Ureter (tissue), 1 donor: ENCODE measurements at places on chromosomes 6 and 20.

DNA sequence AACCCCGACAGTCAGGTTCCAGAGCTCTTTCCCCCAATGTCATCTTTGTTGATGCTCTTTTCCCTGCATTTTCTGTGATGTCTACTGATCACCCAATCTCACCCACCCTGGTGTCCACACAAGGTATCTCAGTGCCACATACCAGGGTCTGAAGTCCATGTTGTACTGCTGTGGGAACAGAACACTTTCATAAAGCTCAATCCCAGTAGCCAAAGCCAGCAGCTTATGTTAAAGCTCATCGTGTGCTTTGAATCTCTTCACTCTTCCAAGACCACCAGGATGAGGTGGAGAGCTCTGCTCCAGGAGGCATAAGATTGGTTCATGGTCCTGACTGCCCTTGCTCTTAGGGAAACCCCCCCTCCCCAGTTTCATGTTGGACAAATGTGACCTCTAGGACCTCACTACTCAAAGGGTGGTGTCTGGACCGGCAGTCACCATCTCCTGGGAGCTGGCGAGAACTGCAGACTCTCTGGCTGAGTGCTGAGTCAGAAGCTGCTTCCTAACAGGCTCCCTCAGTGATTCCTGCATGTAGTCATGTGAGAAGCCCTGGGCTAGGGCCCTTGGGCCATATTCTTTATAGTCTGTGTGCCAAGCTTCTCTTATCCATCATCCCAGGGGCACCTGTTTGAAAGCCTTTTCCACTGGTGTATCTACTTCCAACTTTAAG, 13.4 kb upstream of the CPNE5 start:
- DNase-seq = no peak

DNA sequence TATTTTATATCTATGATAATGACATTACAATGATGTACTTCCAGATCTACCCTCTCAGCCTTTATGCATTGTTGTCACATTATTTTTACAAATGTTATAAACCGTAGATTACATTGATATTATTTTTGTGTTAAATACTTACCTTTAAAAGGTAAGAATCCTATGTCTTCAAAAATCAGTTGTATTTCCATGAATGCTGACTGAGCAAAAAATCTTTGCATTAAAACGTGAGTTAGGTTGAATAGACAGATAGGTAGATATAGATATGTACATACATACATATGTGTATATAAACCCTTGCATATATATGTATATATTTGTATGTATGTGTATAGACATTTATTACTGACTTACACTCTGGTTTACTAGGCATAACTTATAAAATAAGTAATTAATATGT, 558.2 kb downstream of the CDH26 start:
- DNase-seq = no peak

DNA sequence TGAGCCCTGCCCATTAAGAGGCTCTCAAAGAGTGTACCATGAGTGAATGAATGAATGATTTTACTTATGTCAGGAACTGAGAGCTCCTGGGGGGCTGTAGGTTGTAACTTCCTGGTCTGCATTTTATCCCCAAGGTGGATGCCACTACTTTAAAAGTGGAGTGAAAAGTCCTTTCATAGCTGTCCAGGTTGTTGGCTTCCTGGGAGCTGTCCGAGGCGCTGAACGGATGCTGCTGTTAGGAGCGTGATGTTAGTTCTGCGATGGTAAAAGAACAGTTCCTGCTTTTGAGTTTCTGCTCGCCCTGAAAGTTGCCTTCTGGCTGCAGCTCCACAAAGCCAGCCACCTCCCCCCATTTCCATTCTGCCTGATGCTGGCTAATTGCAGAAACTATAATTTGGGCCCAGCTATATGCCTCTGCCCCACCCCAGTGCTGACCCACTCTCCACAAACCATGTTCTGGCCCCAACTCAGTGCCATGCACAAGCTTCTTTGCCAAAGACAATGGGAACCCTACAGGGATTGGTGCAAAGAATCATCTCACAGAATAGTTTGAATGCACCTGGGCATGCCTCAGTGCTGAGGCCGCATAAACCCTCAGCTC, 330.9 kb upstream of the CDH4 start:
- DNase-seq = no peak

DNA sequence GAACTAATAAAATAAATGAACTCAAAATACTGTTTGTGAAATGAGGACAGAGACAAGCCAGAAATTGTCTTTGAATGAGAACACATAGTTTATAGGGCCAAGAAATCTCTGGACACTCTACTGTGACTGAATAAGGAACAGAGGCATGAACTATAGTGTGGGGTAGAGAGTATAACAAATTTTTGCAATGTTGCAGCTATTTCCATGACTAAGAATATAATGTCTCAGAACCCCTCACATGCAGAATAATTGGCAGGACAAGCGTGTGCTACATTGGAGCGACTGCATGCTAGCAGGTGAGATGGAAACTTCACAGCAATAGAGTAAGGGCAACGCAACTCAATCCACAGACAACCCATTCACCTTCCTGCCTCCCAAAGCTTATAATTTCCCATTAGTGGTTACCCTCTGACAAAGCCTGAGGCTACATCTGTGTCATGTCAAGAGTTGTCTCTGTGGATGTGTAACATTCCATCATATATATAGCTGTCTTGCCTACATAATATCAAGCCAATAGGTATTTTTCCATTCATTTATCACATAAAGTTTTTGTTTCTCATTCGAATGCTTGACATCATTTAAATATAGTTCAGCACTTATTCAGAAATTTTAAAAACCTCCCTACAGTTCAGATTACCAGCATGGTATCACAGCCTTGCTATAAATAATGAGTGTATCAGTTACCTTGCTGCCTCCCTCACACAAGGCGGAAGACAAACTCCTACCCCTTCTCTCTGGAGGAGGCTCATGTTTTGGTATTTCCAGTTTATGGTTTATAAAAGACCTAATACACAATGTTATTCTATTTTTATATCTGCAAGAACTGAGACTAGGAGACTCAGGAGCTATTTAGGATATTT, 47.9 kb upstream of the ECHDC1 start:
- no peak for DNase-seq

GRCh38 chr6:44229376-44230033, 6.1 kb downstream of the SLC29A1 start:
- no peak for DNase-seq

DNA sequence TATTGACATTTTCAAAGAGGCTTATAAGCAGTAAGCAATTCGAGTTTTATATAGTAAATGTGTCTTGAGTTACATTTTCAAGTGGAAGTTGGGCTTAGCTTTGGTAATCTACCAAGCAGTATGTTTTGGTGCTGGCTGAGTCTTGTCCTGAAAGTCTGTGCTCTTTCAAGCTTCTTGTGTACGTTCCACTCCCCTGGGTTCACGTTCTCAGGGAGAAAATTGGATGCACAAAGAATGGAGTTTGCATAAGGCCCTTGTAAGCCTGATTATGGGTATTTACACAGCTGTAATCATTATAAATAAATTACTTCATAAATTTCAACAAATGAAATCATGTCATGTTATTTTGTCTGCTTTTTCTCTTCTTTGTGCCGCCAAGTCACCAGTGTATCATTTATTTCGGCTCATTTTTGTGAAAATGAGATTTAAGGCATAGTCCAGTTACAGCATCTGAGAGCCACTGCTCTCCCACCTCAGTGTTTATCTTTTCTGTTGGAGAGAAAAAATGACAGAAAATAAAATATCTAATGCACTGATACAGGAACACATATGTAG, 262.5 kb downstream of the BTBD3 start:
- no peak for DNase-seq

DNA sequence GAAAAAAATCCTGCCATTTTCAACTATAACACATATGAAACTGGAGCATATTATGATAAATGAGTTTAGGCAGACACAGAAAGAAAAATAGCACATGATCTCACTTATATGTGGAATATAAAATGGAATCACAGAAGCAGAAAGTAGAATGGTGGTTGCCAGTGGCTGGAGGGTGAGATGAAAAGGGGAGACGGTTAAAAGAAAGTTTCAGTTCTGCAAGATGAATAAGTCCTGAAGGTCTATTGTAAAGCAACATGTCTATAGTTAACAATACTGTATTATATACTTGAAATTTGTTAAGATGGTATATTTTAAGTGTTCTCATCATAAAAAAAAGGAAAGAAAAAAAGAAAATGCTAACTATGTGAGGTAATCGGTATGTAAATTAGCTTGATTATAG, 503.9 kb downstream of the EPHA7 start:
- DNase-seq = no peak

DNA sequence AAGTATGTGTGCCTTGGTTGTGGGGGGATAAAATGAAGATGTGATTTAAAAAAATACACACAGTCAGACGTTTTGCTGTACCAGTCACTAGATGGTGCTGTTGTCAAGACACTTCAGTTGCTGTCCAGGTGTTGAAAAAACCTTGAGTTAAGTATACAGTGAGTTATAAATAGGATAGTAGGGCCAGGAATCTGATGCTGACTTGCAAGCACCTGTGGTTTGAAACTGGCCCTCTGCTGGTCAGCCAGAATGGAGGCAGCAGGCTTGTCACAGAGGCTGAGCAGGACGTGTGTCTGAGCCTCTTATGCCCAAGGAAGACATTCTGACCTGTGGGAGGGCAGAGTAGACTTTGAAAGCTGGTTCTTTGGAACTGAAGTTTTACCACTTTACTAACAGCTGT, 27.8 kb downstream of the RNF8 start:
- no peak for DNase-seq

GRCh38 chr6:29685718-29686326, 4.9 kb upstream of the ZFP57 start:
- DNase-seq = no peak

DNA sequence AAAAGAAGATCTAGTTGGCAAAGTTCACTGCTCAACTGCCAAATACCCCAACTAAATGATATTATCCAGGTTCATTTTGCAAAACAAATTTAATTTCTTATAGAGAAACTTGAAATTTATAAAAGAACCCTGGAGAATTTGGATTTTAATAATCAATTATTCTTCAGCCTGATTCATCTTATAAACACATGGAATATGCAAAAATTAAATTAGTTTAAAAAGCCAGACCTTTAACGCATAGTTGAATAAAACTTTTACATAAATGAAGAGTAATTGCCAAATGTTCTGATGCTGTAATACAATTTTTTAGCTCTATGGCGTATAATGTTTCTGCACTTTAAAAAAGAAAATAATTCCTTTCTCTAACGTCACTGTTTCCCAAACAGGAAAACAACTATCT, 33.2 kb upstream of the ANKRD60 start:
- DNase-seq = no peak

DNA sequence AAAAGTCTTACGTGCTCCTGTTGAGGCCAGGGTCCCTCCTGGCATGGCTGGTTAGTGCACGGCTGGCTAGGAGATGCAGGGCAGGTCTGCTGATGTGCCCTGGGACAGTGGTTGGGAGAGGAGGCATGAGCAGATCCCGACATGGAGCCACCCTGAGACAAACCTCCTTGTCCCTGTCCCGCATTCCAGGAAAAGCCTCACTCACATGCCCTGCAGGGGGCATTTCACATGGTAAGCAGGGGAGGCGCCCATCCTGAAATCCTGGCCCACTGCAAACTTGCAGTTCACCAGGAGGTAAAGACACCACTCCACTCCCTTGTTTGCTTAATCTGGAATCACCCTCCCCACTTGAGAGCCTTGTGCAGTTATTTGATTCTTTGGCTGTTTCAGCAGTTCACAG, 116.7 kb upstream of the SLC24A3 start:
- DNase-seq = no peak

- no peak for DNase-seq
Observed at GRCh38 chr6:40135491-40136072, 201.3 kb upstream of the MOCS1 start.

DNA sequence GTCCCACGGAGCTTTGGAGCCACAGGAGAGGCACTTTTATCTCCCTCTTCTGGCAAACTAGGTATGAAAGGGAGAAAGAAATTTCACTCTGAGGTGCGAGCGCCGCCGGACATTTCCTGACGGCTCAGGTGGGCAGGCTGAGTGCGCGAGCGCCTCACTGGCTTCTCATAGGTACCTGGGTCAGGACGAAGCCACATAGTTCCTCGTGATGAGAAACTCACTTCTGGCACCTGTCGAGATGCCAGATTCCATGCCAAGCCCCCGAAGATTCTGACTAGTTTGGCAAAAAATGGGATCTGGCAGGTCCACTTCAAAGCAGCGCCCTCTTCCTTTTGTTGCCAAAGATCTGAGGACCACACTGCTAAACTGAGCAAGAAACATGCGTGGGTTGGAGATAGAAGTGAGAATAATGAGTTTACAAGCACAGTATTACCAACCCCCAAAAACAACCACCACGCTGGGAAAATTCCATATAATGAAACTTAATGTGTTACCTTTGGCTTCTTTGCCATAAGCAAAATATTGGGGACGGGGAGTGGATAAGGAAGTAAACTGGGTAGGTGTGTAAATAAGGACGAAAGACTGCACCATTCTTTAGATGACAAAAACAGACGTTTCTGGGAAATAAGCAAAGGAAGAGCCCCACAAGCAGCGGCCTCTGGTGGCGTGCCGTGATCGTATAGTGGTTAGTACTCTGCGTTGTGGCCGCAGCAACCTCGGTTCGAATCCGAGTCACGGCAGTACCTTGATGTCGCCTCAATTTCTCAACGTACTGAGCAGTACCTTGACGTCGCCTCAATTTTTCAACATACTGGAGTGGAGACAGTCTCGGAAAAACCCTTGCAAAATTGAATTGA, 89.8 kb upstream of the PRSS16 start:
- DNase-seq = peak; percentile 73

GRCh38 chr6:8875986-8876385, 440.6 kb upstream of the SLC35B3 start:
- no peak for DNase-seq
